Activated B cell treated with CpG ODN at 0.5 μM for 24 hours (primary cell): ENCODE measurements at places on chromosomes 7 and 10.

GRCh38 chr7:29588900-29589696 lies 25.5 kb downstream of the PRR15 start:
- H3K36me3 ChIP-seq, result no peaks in the 10 kb centered on the region
- peak overlapping the region; percentile 70 for H3K4me3 ChIP-seq
- H3K4me1 ChIP-seq, result peaks cover 8% of the 10 kb centered on the region
- no peaks in the 10 kb centered on the region for H3K27me3 ChIP-seq

GRCh38 chr7:1666317-1666822 lies 3.7 kb upstream of the ELFN1 start:
- H3K27me3 ChIP-seq, result peaks cover 42% of the 10 kb centered on the region
- peaks cover 14% of the 10 kb centered on the region for H3K4me1 ChIP-seq
- H3K36me3 ChIP-seq, result no peaks in the 10 kb centered on the region
- peak; percentile 19 for DNase-seq

GRCh38 chr7:28484606-28484935 lies 72.3 kb downstream of the CREB5 start:
- no peak overlapping the region for H3K4me3 ChIP-seq
- H3K27me3 ChIP-seq, result peaks cover 2% of the 10 kb centered on the region
- H3K36me3 ChIP-seq, result no peaks in the 10 kb centered on the region

- peaks cover 44% of the 10 kb centered on the region for H3K36me3 ChIP-seq
- H3K4me1 ChIP-seq, result peaks cover 90% of the 10 kb centered on the region
- peak overlapping the region; percentile 62 for H3K4me3 ChIP-seq
- DNase-seq, result no peak
- peak overlapping the region; percentile 89 for H3K27ac ChIP-seq
- no peaks in the 10 kb centered on the region for H3K27me3 ChIP-seq
These were observed 91.5 kb downstream of the ARID5B start for GRCh38 chr10:61992671-61993668.

GRCh38 chr7:27953777-27954176 lies 213.8 kb downstream of the TAX1BP1 start:
- peaks cover 2% of the 10 kb centered on the region for H3K4me1 ChIP-seq
- no peaks in the 10 kb centered on the region for H3K27me3 ChIP-seq
- H3K36me3 ChIP-seq, result peaks cover 54% of the 10 kb centered on the region
- no peak overlapping the region for H3K4me3 ChIP-seq
- no peak overlapping the region for H3K27ac ChIP-seq

- H3K27me3 ChIP-seq, result peaks cover 3% of the 10 kb centered on the region
- no peak overlapping the region for H3K4me3 ChIP-seq
- no peak overlapping the region for H3K27ac ChIP-seq
- H3K36me3 ChIP-seq, result no peaks in the 10 kb centered on the region
These were observed 73.1 kb upstream of the AASS start for GRCh38 chr7:122217125-122217524.

DNA sequence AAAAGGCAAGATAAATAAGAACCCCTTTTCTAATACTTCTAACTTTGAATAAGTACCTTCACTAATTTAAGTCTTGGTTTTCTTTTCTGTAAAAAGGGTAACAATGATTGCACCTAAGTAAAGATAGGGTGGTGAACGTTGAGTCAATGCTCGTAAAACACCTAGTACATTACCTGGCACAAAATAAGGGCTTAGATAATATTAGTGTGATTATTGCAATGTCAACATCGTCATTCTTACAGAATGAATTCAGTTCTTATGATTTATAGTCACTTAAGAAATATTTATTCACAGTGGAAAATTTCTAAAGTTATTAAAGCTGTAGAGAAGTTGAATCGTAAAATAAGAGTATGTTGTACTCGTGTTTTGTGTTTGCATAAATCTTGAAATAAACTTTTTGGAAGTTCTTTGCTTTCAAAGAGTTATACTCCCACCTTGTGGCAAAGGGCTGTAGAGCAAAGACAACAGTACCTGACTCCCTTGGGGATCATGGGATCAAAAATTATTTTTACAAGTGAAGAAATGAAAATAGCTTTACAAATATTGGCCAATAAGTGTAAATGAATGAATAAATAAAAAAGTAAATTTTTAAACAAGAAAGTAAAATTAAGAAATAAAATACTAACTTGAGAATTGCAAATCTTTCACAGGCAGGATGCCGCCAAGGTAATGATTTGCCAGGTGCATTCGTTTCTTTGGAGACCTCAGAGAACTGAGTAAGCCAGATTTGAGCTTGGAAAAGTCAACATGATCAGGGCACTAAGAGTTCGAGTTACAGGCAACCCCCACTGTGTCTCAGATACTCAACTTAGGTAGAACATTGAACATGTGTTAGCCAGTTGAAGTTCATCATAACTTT lies 285.8 kb upstream of the CACNA2D1 start:
- no peak for DNase-seq
- no peak overlapping the region for H3K4me3 ChIP-seq
- H3K36me3 ChIP-seq, result no peaks in the 10 kb centered on the region

DNA sequence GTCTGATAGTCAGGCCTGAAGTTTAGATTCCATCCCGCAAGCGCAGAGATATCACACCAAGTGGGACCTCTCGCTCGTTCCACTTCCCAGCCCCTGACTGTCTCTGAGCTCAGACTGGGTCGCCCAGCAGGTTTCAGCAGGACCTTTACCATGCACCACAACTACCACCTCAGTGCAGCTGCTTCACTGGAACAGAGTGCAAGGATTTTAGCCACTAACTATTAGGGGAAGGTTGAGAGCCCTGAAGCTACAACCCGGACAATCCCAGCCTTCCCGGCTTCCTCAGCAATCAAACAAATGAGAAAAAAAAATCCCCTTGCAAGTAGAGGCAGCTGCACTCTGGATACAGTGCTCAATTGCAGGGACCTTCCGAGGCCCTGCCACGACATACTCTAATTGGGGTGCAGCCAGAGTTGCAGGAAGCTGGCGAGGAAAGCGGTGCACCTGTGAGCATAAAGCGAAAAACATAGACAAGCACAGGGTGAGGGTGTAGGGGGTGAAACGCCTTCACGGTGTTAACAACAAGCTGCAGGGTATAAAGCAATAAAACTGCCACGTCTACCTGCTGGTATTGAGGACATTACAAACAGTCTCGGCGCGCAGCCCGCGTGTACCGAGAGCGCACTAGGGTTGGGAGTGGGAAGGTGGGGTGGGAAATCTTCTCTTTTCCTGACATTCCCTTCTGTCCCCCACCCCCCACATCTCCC lies 2.6 kb upstream of the DLX6 start:
- peaks cover 75% of the 10 kb centered on the region for H3K27me3 ChIP-seq
- H3K27ac ChIP-seq, result no peak overlapping the region
- H3K4me1 ChIP-seq, result peaks cover 23% of the 10 kb centered on the region
- DNase-seq, result no peak

DNA sequence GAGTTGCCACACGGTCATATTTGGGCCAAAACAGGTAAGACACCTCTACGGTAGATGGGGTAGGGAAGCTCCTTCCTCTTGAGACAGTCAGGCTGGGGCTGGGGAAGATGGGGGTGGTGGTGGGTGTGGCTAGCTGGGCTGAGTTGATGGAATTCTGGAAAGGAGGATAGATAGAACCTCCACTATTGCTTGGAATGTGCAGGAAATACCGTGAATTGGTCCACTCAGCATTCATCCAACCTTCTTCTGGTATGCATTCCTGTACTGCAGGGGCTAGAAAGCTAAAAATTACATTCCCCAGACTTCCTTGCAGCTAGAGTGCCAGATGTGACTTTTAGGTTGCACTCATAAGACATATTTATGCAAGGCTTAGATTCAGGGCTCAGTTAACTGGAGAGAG lies 24.8 kb downstream of the TLX1 start:
- no peak overlapping the region for H3K4me3 ChIP-seq
- H3K4me1 ChIP-seq, result peaks cover 7% of the 10 kb centered on the region
- H3K36me3 ChIP-seq, result no peaks in the 10 kb centered on the region
- peaks cover 47% of the 10 kb centered on the region for H3K27me3 ChIP-seq

DNA sequence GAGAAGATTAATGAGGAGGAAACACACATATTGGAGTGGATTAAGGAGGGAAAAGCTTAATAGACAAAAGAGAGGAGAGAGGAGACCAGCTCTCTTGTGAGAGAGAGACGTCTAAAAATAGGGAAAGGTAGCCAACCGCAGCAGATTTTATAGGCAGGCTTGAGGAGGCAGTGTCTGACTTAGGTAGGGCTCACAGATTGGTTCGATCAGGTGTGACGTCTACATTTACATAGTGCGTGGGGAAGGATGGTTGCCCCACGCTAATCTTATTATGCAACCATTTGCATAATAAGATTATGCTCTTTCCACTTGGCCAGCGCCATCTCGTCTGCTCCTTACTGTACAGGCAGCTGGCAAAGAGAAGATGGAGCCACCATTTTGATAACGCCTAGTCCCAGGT lies 122.0 kb downstream of the MARCHF5 start:
- peaks cover 6% of the 10 kb centered on the region for H3K27me3 ChIP-seq
- H3K4me1 ChIP-seq, result no peaks in the 10 kb centered on the region
- H3K4me3 ChIP-seq, result no peak overlapping the region
- no peak overlapping the region for H3K27ac ChIP-seq

DNA sequence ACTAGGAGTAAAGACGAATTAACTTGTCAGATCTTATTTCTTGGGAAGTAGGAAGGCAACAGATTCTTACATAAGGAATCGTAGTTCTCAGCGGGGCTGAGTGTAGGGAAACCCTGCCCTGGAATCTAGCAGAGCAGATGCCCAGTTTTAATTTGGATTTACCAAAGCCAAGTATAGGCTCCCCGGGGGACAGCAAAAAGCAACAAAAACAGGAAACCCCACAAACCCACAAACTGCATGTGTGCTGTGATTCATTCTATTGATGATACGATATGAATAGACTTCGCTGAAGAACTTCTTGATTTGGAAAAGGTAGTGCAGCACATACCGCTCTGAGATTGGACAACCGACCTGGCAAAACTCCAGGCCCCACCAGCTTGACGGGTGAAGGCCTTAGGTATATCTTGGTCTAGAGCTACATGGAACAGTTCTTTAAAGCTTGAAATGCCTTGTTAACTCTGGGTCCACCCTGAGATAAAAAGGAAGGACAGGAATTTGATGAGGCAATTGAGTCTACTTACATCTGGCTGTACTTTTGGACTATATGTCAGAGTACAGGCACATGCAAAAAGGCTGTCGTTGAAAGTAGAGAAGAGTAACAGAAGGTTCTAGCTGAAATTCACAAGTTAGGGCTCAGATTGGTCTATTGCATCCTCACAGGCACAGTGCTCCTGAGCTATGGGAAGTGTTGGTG lies 49.1 kb downstream of the STRA8 start:
- peaks cover 6% of the 10 kb centered on the region for H3K27me3 ChIP-seq
- no peaks in the 10 kb centered on the region for H3K36me3 ChIP-seq
- H3K4me1 ChIP-seq, result peaks cover 10% of the 10 kb centered on the region
- no peak overlapping the region for H3K4me3 ChIP-seq
- no peak for DNase-seq
